Upper lobe of right lung (tissue), 1 donor: ENCODE measurements at places on chromosomes 11 and 22.
A peak's percentile ranks its signal among the peaks of the same experiment; 100 is the strongest.

DNA sequence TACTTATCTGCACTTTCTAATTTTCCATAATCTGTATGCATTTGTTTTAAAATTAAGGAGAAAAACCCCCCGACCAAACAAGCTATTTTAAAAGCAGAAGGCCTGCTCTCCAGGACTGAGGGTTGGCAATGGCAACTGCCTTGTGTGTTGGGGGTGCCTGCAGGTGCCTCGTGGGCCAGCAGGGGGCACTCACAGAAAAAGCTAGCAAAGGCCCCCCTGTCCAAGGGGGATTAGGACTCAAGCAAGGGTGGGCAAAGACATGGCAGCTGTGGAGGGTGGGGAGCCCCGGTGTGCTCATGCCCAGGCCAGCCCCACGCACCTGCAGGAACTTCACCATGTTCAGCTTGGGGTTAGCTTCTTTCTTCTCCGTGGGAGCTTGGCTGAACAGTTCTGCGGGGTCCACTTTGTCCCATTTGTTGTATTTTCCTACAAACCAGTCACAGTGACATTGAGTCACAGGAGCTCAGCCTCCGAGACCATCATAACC, 10.3 kb downstream of the TOP3B start:
- no peak for DNase-seq

DNA sequence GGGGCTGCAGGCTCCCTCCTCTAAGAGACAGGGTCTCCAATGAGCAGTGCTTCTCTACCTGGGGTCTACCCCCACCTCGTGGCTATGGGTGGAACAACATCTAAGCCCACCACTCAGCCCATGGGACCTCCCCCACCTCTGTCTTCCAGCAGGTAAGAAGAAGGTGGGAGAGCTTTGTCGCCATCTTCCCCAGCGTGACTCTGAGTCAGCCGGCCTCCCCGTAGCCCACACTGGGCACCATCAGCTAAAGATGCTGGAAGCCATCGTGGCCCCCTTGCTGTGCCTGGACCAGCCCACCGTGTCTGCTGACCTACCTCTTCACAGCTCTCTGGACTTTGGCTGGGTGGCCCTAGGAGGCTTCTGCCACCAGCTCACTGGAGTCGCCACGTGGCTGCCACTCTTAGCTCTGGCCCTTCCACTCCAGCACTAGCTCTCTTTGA, 944 bp downstream of the C11orf86 start:
- DNase-seq = no peak

DNA sequence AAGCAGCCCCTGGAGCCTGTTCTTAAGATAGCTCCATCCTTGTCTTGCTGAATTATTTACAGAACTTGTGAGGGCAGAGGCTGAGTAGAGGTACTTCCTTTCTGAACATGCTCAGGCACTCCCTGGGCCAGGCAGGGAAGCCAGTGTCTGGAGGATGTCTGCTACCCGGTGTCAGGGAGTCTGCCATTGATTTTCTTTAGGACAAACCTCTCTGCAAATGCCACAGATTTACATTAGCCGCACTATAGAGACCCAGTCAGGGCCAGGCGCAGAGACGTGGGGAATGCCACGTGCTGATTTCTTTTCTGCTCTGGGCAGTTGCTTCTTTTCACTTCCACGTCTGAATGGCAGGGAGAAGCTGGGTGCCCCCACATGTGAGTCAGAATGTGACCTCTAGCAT, 585.5 kb downstream of the NTM start:
- DNase-seq = no peak

DNA sequence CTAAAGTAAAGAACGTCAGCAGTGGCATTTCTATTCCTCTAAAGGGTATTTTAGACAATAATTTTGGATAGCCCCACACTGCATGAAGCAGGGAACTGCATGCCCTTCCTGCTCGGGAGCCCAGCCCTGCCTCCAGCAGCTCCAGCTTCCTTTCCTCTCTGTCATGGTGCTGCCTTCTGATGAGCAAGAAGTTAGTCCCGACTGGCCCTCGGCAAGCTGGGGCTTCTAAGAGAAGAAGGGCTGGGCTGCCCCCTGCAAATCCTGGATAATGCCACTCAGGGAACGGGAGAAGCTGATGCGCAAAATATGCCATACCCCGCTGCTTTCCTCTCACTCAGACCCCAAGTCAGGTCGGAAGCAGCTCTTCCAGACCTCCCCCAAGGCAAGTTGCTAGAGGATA, 296.4 kb downstream of the ETS1 start:
- DNase-seq = no peak

GRCh38 chr22:21626073-21626734, 3.6 kb downstream of the YDJC start:
- DNase-seq = no peak

- DNase-seq = no peak
Observed at GRCh38 chr22:41239443-41240128, 1.1 kb downstream of the CHADL start.

DNA sequence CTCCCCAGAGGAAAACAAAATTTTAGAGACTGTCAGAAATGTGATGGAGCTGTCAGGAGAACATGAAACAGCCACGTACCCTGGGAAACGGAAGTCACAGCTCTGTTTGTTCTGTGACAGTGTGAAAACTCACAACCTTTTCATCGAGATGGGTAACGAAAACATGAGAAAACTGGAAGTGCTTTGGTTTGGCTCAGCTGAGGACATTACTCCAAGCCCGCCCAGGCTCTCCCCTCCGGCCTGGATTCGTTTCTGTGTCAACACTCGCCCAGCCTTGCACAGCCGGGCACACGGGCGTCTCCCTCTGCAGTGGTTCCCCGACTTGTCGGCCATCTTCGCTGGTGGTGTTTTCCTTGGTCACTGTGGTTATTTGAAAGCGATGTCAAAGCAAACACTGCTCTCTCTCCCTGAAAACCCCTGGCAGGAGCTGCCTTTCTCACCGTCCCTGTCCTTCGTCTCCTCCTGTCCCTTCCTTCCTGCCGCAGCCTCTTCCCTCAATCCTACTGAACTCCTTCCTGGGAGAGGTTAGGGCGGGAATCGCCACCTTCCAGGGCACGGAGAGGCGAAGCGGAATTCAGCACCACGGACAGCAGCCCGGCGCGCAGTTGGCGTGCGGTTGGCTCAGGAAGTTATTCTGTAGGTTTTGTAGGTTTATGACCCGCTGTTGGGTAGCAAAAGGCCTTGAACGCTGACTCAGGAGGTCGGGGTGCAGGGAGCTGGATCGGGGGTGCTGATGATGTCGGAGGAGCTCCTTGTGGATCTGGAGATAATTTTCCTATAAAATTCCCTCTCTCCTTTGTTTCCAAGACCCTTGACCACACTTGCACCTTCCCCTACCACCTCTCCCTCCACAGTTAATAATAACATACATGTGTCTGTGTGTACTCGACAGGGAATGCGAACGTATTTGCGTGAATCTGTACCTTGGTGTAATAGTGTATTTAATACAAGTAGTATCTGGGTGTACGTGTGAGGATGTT, 13.1 kb upstream of the RPS19BP1 start:
- DNase-seq = no peak

- DNase-seq = no peak
Observed at GRCh38 chr11:12526789-12527188, 147.4 kb upstream of the TEAD1 start.

GRCh38 chr11:27385245-27385644, 22.2 kb upstream of the CCDC34 start:
- DNase-seq = no peak

DNA sequence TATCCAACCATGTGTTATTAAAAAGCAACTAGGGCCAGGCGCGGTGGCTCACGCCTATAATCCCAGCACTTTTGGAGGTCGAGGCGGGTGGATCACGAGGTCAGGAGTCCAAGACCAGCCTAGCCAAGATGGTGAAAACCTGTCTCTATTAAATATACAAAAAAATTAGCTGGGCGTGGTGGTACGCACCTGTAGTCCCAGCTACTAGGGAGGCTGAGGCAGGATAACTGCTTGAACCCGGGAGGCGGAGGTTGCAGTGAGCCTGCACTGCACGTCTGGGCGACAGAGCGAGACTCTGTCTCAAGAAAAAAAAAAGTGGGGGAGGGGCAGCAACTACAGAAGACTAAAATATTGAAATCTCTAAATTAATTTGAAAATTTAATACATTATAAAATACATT, 18.4 kb downstream of the CHORDC1 start:
- no peak for DNase-seq

DNA sequence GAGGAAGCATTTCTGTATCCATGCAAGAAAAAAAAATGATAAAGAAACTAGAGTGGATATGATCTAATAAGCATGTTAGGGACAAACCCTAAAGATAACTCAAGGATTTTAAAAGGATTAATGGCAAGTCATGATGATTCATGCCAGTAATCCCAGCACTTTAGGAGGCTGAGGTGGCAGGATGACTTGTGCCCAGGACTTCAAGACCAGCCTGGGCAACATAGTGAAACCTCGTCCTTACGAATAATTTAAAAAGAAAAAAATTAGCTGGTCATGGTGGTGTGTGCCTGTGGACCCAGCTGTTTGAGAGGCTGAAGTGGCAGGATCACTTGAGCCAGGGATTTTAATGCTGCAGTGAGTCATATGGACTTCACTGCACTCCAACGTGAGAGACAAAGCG, 145.5 kb upstream of the BLID start:
- DNase-seq = no peak

GRCh38 chr11:96332126-96332771, 10.7 kb downstream of the MAML2 start:
- DNase-seq = no peak

DNA sequence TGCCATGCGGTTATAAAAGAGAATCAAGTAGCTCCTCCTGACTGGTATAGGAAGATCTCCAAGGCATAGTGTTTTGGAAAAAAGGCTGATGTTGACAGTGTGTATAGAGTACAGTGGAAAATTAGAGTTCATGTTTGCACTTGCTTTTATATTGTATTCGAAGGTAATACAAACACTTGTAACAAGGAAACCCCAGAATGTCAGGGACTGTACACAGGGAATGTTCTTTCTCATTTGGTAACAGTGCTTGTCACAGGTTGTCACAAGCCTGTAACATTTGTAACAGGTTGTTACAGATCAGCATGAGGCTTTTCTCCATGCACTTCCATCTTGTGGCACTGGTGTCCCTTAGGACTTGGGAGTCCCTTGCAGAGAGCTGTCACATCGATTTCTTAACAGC, 64.0 kb downstream of the GRK3 start:
- no peak for DNase-seq

DNA sequence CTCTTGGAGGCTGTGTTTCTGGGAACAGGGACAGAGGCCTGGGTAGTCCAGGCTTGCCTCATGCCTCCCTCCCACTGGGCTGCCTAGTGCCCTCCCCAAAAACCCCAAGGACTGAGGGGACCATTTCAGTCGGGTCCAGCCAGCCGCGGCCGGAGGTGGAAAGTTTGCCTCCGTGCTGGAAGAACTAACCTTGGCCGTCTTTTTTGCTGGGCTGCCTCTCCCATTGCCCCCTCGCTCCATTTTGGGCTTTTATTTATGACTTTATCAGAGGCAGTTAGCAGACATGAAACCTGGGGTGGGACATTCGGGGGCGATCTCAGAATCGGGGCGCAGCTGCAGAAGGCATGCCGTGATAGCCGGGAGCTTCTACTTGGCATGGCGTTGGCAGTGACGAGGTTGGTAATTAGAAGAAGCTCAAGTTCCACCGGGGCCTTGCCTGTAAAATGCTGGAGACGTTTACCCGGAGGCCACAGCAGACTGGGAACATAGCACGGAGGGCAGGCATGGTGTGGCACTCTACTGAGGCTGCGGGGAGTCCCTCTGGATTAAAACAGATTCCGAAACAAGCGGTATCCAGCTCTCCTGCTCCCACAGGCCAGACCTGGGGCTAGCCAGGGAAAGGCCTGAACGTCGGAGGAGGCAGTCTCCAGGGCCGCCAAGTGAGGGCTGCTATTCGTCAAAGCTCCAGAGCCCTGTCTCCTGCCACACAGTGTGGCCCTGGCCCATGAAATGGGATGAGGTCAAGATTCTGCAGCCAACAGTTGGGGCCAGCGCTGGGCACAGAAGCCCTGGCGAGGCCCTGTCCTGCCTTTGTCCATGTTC, 76.4 kb upstream of the PPARA start:
- peak; percentile 73 for DNase-seq

DNA sequence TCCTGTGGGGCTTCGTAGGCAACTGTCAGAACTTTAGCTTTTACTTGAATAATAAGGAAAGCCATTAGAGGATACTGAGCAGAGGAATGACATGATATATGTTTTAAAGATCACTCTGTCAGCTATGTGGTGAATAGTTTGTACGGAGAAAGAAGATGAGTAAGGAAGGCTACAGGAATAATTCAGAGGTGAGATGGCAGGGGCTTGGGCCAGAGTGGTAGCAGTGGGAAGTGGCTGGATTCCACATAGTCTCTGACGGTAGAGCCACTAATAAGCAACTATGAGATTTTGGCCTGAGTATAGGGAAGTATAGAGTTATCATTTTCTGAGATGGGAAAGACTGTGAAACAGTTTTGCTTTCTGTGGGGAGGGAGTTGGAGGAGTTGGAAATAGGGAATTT, 93.9 kb upstream of the MTMR2 start:
- no peak for DNase-seq

GRCh38 chr11:130439160-130439519, 9.3 kb upstream of the ADAMTS15 start:
- no peak for DNase-seq

GRCh38 chr11:27354359-27354965, 8.6 kb downstream of the CCDC34 start:
- DNase-seq = no peak

- DNase-seq = peak; percentile 81
Observed at GRCh38 chr11:61955422-61956135, 5.4 kb downstream of the BEST1 start.

DNA sequence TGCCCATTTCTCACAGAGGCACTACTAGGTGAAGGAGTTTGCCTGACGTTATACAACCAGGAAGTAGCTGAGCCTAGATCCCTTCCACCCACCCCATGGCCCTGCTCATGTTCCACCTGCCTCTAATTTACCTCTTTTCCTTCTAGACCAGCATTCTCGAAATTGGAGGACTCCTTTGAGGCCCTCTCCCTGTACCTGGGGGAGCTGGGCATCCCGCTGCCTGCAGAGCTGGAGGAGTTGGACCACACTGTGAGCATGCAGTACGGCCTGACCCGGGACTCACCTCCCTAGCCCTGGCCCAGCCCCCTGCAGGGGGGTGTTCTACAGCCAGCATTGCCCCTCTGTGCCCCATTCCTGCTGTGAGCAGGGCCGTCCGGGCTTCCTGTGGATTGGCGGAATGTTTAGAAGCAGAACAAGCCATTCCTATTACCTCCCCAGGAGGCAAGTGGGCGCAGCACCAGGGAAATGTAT, 14.1 kb downstream of the PIK3IP1 start:
- DNase-seq = no peak

DNA sequence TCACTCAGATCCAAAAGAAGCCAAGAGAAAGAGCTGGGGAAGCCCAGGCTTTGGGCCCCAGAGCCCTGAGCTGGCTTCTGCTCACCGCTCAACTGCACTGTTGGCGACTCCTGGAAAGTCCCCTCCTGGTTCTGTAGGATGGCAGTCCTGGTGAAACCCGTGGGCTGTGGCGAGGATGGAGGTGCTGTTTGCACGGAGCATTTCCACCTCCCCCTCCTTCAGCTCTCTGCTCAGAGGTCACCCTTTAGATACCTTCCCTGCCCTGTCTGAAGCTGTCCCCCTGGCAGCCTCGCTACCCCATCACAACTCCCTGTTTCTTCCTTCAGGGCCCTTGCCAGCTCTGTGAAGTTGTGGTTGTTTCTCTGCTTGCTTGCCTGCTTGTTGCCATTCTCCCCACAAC, 97.8 kb downstream of the MYO18B start:
- DNase-seq = no peak

- no peak for DNase-seq
Observed at GRCh38 chr11:20075627-20076026, 84.6 kb downstream of the DBX1 start.
